ENCODE measurements at places on chromosomes 2 and 18.

GRCh38 chr2:38432820-38433606 is 55.9 kb upstream of the ATL2 start:
- DNase-seq = no peak

DNA sequence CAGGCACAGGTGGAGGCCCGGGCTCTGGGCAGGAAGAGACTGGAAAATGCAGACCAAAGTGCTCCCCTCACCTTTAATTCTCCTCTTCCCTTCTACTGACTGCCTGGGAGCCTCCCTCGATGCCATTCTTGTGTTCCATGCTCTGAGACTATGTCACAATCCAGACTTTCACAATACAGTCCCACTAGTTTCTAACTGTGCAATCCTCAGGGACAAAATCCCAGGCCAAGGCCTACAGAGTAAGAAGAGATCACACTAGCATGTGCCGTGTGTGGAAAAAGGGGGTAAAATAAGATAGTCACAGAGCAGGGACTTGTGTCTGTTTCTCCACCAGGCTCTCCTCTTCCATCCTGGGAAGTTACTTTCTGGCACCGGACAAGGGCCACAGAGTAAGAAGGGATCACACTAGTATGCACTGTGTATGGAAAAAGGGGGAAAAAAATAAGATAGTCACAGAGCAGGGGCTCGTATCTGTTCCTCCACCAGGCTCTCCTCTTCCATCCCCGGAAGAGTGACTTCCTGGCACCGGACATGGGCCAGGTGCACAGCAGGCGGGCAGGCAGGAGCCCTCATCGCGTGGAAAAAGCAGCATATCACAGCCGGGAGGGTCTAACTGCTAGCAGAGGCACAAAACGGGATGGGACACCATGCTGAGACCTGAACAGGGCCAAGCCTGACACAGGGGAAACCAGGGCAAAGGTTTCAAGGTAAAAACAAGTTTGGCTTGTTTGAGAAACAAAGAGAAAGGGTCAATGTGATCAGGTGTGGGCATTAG is 9.6 kb downstream of the CYB5A start:
- DNase-seq = no peak

- DNase-seq = no peak
These were observed 205.1 kb upstream of the FAM98A start for GRCh38 chr2:33804155-33804554.

DNA sequence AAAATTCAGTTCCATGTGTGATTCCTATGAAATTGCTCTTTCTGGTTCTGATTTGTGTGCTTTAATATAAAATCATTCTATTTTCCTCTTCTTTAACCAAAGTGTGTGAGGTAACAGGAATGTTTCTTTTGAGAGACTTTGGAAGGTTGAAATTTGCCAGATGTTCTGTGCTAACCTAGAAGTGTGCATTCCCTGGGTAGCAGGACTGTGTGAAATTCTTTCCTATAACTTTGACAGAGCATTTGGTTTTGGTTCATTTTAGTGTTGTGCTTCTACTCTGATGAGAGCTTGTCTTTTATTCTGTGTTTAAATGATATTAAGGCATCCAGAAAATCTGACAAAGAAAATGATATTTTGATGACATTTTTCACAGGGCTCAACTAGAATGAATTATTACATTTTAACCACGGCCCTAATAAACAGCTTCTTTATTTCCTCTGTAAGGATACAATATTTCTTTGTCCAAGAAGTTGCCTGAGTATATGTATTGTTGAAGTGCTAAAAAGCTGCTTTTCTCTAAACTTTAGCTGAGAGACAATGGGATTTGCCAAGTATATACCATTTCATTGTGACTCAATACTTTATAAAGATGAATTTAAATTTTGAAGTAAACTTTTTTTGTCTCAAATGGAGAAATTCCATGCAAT is 34.7 kb upstream of the DLX1 start:
- no peak for DNase-seq
